ENCODE measurements at places on chromosomes 16 and 17.

DNA sequence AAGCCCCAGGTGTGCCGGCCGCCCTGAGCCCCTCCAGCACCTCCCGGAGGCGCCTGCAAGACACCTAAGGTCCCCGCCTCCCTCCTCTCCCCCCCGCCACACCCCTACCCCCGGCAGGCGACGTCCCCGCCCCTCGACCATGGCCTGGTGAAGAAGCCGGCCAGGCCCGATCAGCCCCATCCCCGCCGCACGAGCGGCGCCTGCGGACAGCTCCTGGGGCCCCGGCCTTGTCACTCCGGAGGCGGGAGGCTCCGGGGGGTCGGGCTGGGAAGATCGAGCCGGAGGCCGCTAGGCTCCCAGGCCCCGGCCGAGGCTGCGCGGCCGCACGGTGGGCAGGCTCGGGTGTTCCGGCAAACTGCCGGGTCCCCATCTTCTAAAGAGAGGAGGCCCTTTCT lies 405 bp upstream of the ACE start:
- no peak for DNase-seq

DNA sequence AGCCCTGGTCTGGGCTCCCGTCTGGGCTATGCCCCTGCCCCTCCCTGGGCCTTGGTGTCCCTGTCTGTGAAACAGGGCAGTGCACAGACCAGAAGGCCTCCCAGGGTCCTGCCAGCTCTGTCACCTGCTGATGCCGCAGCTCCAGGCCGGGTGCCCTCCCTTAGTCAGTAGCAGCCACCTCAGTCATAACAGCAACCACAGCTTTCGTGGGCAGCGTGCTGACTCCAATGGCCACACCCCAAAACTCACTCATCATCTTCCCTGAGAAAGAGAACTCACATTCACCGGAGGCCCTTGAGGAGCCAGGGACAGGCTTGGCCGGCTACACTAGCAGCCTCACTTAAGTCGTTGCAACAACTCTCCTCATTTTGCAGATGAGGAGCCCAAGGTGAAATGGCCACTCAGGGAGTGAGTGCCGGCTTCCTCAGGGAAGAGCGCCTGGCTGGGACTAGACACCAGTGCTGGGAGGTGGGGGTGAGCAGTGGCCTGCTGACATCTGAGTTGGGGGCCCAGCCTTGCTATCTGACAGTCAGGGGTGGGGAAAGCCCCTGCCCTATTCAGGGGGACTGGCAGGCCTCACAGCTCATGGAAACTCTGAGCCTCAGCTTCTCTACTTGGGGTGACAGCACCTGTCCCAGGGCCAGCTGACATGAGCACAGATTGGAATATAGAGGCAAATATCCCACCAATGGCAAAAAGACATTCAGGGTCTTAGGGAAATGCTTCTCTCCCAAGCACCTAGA lies 22.6 kb downstream of the SLC5A10 start:
- DNase-seq: no peak

DNA sequence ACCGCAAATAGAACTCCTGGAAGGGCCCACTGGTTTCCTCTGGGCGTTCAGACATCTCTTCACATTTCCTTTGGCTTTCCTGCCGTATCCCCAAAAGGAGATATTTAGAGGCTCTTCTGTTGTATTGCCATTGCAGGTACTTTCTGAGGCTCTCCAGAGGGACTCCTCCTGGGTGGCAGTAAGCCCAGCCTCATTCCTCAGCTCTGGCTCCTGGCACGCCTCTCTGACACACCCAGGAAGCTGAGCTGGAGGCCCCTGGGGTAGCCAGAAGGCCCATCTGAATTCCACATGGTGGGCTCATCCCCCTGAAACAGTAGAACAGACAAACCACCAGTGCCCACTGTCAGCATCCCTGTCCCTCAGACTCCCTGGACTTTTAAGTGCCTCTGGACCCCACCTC lies 206.7 kb downstream of the PARN start:
- DNase-seq: no peak

DNA sequence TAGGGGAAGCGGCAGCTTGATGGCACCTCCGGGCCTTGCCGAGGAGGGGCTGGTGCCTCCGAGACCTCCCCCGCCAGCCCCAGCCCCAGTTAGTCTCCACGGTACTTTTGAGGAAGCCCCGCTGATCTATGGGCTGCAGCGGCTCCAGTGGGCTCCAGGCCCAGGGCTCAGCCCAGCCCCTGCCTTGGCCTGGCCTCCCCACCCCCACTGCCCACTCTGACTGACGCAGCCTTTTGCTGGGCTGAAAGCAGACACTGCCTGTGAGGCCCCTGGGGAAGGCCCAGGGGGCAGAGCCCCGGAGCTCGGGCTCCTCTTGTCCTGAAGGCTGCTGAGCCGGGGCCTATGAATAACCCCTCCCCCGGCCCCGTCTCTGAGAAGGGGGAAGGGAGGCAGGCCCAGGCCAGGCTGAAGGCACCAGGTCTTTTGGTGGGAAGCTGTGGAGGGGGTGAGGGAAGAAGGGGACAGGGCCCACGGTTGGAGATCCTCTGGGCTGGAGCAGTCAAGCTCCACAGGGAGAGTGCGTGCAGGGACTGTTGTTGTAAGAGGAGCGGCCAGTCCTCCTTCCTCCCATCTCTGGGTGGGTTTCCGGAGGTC lies 7.5 kb upstream of the SMTNL2 start:
- DNase-seq: no peak

DNA sequence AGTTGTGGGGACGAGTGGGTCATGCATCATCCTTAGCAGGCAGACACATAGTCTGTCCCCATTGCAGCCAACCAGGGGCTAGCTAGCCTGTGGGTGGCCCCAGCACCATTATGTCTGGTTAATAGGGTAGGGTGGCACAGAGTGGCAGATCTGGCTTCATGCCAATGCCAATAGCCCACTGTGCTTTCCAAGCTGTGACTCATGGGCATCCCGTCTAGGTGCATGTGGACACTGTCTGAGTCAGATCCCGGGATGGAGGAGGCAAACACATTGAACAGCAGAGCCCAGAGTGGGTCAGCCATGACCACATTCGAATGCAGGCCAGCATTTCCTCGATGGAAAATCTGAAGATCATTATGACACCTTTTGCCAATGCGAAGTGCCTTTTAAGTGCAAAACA lies 2.5 kb downstream of the HS3ST2 start:
- DNase-seq: no peak
